ENCODE measurements at places on chromosomes 1 and 21.

- DNase-seq = no peak
Observed at GRCh38 chr1:153174624-153175023, 23.9 kb upstream of the SPRR2G start.

GRCh38 chr1:241518476-241519307 lies 863 bp downstream of the FH start:
- peak; percentile 53 for DNase-seq

GRCh38 chr1:26851106-26851684 lies 11.8 kb upstream of the SFN start:
- no peak for DNase-seq

- DNase-seq = no peak
Observed at GRCh38 chr1:5690291-5690690, 301.9 kb downstream of the NPHP4 start.

DNA sequence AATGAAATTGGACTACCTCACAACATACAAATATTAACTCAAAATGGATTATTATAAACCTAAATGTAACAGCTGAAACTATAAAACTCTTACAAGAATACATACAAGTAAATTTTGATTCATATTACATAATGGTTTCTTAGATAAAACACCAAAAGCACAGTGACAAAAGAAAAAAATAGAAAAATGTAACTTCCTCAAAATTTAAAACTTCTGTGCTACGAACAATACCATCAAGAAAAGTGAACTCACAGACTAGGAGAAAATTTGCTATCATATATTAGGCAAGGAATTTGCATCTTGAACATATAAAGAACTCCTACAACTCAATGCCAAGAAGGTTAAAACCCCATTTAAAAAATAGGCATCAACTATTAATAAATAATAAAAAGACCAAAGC lies 31.2 kb downstream of the ANGPTL3 start:
- DNase-seq = no peak

GRCh38 chr1:72634946-72635345 lies 352.6 kb upstream of the NEGR1 start:
- DNase-seq = no peak

DNA sequence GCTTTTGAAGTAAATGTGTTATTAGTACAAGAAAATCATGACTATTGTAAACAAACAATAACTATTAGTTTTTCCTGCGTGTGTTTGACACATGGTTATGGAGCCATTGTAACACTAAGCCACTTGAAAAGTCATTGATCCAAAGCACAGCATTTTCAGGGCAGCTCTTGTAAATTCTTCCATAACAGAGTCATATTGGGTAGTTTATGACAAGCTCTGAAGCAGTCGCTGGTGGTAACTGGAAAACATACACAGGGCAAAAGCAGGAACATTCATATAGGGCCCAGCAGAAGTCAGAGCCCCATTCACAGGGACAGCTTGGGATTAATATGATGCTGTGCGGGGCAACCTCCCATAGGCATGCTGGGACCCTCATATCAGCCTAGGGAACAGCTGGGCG lies 483.2 kb upstream of the PTBP2 start:
- DNase-seq = no peak

DNA sequence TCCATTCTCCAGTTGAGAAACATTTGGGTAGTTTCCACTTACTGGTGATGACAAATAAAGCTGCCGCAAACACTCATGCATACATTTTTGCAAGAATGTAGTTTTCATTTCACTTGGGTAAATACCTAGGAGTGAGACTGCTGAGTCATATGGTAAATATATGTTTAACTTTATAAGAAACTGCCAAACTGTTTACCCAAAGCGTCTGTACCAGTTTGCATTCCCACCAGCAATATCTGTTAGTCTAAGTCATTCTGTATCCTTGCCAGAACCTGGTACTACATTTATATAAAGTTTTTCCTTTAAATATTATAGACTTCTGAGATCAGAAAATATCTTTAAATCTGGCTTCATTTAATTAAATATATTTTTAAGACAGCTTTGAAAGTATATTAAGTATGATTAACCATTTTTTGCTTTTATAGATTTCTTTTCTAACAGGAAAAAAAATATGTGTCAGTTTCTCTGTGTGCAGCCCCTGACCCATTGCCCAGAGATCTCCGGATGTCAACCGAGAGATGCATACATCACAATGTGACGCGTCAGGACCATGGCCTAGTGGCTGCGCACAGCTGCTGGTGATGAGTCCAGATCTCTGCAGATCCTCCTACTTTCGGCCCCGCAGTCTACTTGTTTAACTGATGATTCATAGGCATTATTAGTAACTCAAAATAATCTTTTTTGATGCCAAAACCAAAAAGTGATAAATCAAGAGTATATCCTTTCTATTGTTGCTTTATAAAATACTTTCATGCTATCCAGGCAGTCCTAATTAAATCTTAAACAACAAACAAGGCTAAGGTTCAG lies 227.1 kb upstream of the MAP1LC3C start:
- no peak for DNase-seq

GRCh38 chr1:96079581-96079980 lies 642.0 kb upstream of the PTBP2 start:
- no peak for DNase-seq

GRCh38 chr1:18632783-18633421 lies 2.3 kb downstream of the PAX7 start:
- DNase-seq = no peak

GRCh38 chr1:204223129-204223860 lies 9.5 kb upstream of the GOLT1A start:
- DNase-seq = no peak

- DNase-seq = no peak
Observed at GRCh38 chr1:77857552-77857951, 30.9 kb upstream of the NEXN start.

DNA sequence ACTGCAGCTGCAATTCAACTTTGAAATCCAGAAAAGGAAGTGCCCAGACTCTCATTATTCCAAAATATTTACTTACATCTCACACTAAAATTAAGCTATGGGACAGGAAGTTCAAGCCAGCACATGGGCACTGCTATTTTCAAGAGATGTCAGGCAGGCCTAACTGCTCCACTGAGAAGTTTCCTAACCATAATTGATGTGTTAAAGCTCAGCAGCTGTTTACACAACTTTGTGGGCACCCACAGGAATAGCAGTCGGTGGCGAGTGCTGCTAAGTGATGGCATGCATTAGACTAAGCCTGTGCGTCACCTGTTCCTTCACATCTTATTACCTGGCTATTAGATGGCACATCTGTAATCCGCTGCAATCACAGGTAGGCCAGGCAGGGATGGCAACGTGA lies 303.3 kb upstream of the DAB1 start:
- DNase-seq = no peak

- DNase-seq = peak; percentile 92
Observed at GRCh38 chr1:116433275-116434257, 60.5 kb downstream of the ATP1A1 start.

DNA sequence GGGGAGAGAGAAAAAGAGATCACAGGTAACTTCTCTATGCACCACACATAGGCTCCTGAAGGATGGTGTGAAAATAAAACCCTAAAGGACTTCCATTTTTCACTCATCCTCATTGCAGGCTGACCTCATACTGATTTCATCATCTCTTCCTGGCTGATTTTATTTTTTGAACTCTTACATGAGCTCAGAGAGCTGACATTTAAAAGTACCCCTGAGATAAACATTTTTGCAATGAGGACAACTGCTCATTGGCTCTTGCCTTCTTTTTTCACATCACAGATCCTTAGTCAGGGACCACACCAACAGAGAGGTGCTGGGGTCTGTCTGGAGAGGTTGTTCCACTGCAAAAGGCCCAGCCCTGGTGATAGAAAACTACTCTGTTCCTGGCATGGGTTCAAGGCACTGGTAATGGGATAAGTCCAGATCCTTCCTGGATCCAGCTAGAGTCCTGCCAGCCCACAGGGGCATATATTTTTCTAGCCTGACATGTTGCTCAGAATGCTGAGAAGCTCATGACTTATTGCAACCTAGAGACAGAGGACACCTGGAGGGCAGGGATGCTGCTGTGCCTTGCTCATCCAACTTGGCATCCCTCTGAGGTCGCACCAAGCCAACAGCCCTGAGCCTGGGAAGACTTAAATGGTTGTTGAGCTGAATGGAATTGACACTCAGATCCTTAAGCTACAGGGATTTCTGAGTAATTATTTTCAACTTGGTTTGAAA lies 360.0 kb downstream of the HHAT start:
- no peak for DNase-seq

GRCh38 chr1:236486356-236487002 lies 37.3 kb upstream of the LGALS8 start:
- DNase-seq = no peak

- DNase-seq = no peak
Observed at GRCh38 chr1:39944410-39945112, 10.4 kb upstream of the MFSD2A start.

DNA sequence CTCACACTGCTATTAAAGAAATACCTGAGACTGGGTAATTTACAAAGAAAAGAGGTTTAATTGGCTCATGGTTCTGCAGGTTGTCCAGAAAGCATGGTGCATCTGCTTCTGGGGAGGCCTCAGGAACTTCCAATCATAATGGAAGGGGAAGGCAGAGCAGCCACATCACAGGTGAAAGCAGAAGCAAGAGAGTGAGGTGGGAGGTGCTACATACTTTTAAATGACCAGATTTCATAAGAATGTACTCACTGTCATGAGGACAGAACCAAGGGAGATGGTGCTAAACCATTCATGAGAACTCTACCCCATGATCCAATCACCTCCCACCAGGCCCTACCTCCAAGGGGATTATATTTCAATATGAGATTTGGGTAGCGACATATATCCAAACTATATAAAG lies 55.7 kb downstream of the MRPL39 start:
- no peak for DNase-seq

GRCh38 chr1:212512816-212513559 lies 80.3 kb downstream of the NENF start:
- DNase-seq = no peak

- no peak for DNase-seq
Observed at GRCh38 chr21:41426676-41427404, 801 bp downstream of the MX1 start.

DNA sequence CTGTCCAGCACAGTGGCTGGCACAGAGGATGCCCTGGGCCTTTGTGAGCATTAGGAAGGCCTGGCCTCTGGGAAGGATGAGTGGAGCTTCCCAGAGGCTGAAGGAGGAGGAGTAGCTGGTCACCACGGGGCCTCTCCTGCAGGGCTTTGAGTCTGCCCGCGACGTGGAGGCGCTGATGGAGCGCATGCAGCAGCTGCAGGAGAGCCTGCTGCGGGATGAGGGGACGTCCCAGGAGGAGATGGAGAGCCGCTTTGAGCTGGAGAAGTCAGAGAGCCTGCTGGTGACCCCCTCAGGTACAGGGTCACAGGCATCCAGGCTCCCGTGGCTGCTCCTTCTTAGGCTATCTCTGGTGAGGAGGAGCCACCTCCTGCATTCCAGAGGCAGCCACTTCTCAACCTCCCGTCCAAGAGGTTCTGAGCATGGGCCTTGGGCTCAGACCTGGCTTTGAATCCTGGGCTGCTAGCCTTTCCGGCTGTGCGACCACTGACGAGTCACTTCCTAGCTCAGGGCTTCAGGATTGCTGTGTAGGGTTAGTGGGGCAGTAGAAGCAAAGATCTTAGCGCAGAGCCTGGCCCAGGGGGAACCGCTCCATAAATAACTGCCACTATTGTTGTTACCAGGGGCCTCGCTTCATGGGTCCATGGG lies 14.0 kb downstream of the SESN2 start:
- no peak for DNase-seq

DNA sequence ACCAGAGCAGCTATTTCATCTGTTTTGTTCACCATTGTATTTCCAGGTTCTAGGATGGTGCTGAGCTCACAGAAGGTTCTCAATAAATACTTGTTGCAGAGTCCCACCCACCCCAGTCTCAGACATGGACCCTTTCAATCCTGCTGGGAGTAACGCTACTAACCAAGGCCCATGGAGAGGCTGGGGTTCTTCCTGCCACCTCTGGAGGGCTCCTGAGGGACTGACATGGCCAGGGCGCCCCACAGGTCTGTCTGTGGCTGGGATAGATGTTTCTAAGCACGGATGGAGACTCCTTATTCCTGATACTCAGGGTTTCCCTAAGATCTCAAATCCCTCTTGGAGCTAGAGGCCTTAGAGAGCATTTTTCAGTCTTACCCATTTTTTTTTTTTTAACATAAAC lies 87.4 kb downstream of the EPHB2 start:
- DNase-seq = no peak

GRCh38 chr1:19229828-19230325 lies 19.8 kb upstream of the UBR4 start:
- DNase-seq = no peak

- no peak for DNase-seq
Observed at GRCh38 chr1:231799363-231799986, 172.9 kb downstream of the DISC1 start.

GRCh38 chr1:5646486-5647149 lies 345.6 kb downstream of the NPHP4 start:
- DNase-seq = no peak

- DNase-seq = peak; percentile 10
Observed at GRCh38 chr1:168343566-168343965, 62.9 kb downstream of the TBX19 start.

DNA sequence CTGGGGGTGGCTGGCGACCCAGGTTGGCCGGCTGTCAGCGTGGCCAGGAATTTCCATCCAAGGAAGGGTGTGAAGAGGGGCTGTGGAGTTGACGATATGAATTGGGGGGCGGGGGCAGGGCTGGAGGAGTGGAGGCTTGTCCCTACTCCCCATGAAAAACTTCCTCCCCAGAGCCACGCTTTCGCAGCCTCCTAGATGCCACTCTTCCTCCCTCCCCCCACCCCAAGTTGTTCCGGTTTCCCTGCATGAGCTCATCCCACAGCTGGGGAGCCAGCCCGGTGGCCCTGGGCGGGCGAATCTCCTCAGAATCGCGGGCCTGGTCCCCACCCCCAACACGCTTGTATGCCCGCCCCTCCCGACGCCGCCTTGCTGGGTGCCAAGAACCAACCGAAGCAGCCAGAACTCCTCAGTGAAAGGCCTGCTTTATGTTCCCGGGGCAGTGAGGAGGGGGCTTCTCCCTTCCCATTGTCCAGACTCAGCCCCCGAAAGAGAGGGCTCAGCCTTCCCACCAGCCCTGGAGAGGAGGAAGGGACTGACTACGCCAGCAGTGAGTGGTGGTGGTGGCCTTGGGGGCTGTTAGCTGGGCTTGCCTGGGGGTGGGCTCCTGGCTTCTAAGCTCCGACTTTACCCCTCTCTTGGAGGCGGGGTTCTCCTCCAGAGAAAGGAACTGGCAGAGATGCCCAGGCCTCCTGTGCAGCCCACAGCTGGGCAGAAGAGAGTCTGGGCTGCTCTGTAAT lies 1.8 kb upstream of the CSMD2 start:
- DNase-seq = peak; percentile 82

DNA sequence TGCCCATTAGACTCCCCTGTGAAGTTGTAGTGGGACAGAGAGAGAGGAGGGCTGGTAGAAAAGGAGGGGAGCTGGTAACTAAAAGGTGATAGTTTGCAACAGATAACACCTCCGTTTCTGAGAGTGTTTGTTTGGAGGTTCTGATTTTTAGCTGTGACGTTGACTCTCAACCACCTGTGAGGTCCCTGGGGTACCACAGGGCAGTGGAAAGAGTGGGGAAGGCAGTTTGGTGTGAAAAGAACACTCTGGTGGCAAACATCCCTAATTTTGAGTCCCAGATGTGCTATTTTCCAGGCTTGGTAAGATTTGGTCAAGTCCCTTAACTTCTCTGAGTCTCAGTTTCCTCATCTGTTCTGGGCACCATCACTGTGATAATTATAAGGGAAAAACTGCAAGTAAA lies 29.3 kb downstream of the RAB3B start:
- DNase-seq = no peak
